ENCODE measurements at places on chromosomes 6 and 20.

GRCh38 chr20:60060593-60060992 is 102.4 kb downstream of the CDH26 start:
- DNase-seq = no peak

DNA sequence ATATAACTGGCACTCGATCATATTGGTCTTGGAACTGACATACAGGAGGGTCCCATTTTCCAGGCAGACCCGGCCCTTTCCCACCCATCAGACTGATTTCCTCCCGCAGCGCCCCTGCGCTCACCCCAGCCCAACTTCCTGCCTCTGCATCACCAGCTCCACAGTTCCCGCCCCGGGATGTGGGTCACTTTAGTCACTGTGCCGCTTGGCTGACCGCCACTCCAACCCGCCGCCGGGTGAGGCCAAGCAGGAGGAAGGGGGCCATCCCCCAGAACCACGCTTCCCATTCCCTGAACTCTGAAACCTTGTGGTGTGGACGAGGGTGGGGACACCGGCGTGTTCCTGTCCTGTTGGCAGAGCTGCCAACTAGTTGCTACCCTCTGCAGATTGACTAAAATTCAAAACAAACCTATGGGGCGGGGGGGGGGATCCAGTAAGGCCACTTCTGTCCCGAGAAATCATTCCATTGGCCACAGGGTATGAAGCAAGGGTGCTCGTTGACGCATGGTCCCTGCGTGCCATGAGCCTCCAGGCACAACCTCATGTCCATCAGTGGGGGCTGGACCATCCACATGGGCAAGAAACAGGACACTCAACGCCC is 12.3 kb downstream of the TGM2 start:
- peak; percentile 14 for DNase-seq

GRCh38 chr6:5498579-5498899 is 237.2 kb downstream of the FARS2 start:
- DNase-seq = no peak

DNA sequence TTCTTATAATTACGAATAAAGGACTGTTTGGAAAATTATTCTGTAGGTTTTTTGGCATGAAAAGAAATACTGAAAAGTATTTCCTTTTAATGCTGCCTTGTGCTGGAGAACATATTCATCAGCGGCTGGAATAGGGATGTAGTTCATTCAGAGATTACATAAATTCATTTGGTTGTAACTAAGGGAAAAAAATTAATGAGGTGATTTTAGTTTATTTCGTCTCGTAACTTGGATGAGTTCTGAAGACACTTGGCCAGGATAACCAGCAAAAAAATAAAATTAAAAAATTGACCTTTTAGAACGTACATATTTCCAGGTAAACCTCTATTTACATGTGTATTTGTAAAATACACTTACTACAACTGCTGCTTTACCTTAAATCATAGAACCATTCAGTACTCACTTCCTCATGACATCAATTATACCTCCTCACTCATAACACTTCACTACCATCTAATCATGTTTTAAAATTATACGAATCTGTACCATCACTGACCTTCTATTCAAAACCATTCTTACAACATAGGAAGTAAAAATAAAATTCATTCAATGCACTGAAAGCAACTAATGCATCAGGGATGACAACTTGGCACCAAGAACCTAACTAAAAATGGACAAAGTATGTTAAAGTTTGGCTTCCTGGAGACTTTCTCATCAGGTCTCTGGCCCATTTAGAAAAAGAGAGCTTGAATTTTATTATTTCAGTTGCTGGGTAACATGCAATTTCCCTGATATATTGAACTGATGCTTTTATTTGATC is 17.2 kb downstream of the KLHL31 start:
- no peak for DNase-seq

GRCh38 chr20:49916146-49917002 is 1.0 kb upstream of the SPATA2 start:
- peak; percentile 51 for DNase-seq

Measured in OCI-LY7 (cell line).